ENCODE measurements at places on chromosomes 4 and X. TPM values are rescaled to one million over a fixed set of nuclear protein-coding genes. Genes with fewer than 3 reads are reported as not detected.

Gene HAND2
- total RNA-seq = 0.08 TPM

Gene FMR1NB
- not detected for total RNA-seq

Gene TMEM150C
- 0.80 TPM for total RNA-seq

Gene ZNF81
- 7.8 TPM for total RNA-seq

Gene FABP2
- total RNA-seq = not detected

Gene ZCCHC18
- total RNA-seq = not detected

Gene SH3D19
- 31.6 TPM for total RNA-seq

Gene PAGE2
- total RNA-seq = not detected

Gene ASB9
- total RNA-seq = 1.8 TPM

Gene MAGEA1
- not detected for total RNA-seq

All from esophagus mucosa (tissue), 1 donor.